Heart left ventricle (tissue), 16 donors: ENCODE measurements at places on chromosomes 2 and 18. TPM values are rescaled to one million over a fixed set of nuclear protein-coding genes. Genes with fewer than 3 reads are reported as not detected.

Gene FOXI3
- total RNA-seq, result not detected

DNA sequence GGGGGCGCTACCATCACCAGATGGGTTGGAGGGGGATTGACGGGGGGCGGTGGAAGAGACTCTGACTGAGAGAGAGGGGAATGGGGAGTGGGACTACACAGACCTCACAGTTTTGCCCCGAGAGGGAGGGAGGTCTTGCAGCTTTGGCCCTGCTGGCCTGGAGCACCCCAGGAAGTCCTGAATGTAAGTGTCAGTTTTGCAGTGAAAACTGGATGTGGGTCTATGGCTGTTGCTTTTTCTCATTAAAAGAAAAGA, 2.4 kb downstream of the TCF7L1 start:
- DNase-seq, result no peak

Gene METTL21A
- total RNA-seq, result 20.6 TPM

Gene DNAJC5G
- total RNA-seq, result 1.3 TPM

Gene FBLN7
- total RNA-seq, result 0.51 TPM

GRCh38 chr2:174840436-174840835, 76.2 kb upstream of the CHRNA1 start:
- no peak for DNase-seq

Gene TBR1
- total RNA-seq, result not detected

DNA sequence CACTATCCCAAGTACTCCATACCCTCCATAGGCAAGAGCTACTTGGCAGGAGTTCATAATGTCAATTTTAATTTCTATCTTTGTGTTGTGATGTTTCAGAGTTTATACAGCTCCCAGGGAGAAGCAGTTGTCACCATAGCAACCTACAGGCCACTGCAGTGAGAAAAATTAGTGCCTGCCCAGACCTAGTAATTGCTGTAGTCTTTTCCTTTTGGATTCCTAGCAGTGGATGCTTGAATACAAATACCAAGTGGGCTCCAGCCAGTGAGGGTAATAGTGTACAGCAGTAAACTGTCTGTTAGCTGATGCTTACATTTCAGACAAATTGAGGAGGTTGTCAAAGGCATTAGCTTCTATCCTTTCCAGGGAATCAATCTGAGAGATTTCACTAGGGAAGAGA, 26.7 kb downstream of the LHCGR start:
- DNase-seq, result no peak

GRCh38 chr18:38557006-38557405, 991.4 kb upstream of the CELF4 start:
- DNase-seq, result peak; percentile 19

- no peak for DNase-seq
Observed at GRCh38 chr2:142545036-142545435, 332.4 kb upstream of the KYNU start.

DNA sequence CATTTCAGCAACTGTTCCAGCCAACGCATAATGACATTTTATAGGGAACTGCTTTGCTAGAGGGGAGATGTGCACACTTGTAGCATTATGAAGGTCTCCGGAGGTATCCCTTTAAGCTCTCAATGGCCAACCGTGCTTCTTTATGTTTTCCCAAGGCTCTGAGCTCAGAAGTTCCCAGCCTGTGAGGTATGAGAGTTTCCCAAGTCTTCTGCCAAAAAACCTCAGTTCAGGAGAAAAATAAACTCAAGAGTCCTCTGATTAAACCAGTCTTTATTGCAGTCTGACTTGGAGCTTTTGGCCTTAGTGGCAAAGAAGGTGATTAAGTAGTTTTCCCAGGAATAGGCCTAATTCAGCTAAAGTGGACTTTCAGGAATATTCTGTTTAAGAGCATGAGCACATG, 35.4 kb upstream of the ZNF532 start:
- no peak for DNase-seq

Gene RGPD4
- total RNA-seq, result not detected

Gene ERFE
- not detected for total RNA-seq

DNA sequence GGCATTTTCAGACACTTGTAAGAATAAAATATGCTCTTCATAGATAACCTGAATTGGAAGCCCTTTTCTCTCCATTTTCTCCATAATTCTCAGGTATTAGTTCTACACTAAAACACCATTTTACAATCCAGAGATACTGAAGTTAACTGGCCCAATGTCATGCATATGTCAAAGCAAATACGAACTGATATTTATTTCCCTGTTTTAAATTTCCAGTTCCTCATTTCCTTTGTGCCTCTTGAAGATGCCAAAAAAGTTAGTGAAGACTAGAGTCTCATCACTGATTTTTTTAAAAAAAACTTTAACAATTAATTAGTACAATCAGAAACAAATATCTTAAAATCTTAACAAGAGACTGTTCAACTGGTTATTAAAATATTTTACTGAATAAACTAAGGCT, 52.8 kb upstream of the ITGB6 start:
- no peak for DNase-seq

DNA sequence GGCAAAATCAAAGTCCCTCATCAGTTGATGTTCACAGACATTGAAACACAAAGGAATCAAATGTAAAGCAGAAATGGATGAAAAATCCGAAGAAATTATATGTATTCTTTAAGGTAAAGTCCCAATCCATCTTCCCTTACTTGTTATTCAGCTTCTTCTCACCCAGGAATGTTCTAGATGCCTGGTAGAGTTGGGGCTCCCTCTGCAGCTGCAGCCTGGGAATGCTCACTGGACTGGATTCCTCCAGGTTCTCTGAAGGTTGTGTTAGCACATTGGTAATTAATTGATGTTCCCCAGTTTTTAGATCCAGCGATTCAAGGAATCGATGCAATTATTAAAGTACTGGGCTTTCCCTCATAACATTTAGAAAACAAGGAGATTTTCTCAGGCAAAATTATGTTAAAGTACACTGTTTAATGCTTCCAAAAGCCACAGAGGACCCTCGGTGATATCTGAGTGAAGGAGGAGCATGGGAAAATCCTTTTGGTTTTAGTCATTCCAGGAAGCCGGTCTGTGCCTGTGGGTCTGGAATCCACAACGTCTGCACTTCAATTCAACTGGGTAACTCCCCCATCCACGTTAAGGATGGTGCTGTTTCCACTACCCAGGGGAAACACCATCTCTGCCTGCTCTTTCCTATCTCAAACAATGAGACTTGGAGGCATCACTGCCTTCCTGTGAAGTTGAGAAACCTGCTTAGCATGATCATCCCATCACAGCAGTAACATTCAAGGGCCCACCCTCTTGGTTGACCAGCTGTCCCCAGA, 22.0 kb downstream of the NTSR2 start:
- no peak for DNase-seq

- no peak for DNase-seq
Observed at GRCh38 chr2:217228732-217229131, 368.9 kb upstream of the TNP1 start.

Gene NXPH2
- not detected for total RNA-seq

Gene GALR1
- total RNA-seq, result not detected

- DNase-seq, result no peak
Observed at GRCh38 chr2:234403074-234403473, 93.8 kb downstream of the ARL4C start.

DNA sequence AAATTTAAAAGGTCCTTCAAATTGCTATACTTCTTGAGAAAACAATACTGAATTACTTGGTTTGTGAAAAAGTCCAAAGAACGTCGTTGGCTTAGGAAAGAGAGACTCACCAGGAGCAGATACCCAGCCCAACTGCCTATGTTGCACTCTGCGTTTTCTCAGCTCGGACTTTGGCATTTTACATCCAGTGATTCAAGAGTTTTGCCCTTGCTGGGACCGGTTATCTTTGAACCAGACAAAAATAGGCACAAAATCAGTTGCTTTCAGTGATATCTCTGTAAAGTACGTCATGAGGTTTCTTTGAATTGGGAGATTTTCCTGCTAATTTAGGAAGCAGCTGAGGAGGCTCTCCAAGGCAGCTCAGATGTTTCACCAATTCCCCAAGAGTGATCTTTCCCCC, 29.3 kb downstream of the FHOD3 start:
- DNase-seq, result no peak

DNA sequence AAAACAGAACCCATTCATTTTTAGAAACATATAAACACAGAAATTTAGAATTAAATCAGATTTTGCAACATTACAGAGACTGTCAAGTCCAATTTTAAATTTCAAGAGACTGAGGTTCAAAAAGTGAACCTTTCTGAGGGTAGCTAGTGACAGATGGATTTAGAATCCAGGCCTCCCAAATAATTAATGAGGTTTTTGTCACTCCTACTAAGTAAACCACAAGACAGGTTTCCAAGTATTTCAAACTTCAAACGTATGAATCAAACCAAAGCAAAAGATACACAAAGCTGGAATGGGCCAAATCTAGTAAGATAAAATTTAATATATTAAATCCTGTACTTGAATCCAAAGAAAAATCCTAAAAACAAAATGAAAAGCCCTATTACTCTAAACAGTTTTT, 25.3 kb downstream of the PPP4R3B start:
- no peak for DNase-seq

- DNase-seq, result no peak
Observed at GRCh38 chr2:230674966-230675672, 37.5 kb upstream of the CAB39 start.

DNA sequence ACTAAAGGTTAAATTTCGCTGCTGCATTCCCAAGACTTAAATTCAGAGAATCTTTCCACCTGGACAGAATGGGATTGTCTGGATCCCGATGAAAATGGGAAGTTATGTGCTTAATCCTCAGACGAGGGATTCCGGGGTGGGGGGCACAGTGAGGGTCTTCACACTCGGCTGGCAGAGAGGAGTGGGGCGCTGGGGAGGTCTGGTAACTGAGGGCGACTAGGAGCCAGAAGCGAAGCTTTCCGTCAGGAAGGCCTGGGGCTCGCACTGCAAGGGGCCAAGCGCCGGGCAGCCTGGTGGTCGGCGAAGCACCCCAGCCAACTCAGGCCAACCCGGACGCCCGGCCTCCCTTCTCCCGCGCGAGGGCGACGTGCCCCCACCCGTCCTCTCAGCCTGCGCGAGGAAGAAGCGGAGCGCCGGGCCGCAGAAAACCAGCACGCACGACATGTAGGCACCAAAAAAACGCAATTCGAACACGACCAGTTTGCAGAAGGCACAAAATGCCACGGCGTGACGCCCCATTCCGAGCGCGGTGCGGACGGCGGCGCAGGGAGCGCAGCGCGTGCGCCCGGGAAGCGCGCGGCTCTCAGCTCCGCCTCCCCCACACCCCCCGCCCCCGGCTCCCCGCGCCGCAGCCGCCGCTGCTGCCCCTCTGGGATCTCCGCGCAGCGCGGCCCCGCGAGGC, 188.1 kb downstream of the ZEB2 start:
- no peak for DNase-seq

DNA sequence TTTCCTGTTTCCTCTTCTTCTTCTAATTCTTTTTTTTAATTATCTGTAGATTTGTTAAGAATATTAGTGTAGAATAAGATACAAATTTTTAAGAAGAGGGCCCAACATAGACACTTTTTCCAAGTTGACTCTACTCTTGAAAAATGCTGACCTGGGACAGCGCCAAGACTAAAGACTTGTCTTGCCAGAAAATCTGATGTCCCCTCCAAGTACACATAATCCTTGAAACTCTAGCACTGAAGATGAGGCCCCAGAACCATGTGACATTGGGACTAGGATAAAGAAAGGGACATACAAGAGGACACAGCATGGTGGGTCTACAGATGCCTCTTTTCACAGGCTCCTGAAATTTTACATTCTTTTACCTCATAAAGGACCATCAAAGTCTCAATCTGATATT, 271.6 kb upstream of the SESTD1 start:
- no peak for DNase-seq

- peak; percentile 59 for DNase-seq
Observed at GRCh38 chr2:62196278-62196901, 475 bp downstream of the B3GNT2 start.

DNA sequence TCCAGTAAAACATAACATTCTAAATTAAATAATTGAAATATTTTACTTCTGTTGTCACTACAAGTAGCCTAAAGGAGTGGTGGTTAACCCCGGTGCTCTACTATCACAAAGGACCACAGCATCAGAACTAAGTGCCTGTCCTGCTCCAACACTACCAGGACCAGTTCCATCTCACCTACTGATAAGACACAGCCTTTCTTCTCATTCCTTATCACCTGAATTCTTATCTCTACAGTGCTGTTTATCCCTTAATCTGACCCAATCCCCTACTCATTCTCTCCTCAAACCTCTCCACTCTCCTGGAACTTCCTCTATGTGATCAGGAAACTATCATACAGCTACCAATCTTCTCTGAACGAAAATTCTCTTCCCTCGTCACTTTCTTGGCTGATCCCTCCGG, 80.2 kb downstream of the ITSN2 start:
- DNase-seq, result no peak

- DNase-seq, result no peak
Observed at GRCh38 chr2:127379712-127380355, 7.9 kb downstream of the MAP3K2 start.

DNA sequence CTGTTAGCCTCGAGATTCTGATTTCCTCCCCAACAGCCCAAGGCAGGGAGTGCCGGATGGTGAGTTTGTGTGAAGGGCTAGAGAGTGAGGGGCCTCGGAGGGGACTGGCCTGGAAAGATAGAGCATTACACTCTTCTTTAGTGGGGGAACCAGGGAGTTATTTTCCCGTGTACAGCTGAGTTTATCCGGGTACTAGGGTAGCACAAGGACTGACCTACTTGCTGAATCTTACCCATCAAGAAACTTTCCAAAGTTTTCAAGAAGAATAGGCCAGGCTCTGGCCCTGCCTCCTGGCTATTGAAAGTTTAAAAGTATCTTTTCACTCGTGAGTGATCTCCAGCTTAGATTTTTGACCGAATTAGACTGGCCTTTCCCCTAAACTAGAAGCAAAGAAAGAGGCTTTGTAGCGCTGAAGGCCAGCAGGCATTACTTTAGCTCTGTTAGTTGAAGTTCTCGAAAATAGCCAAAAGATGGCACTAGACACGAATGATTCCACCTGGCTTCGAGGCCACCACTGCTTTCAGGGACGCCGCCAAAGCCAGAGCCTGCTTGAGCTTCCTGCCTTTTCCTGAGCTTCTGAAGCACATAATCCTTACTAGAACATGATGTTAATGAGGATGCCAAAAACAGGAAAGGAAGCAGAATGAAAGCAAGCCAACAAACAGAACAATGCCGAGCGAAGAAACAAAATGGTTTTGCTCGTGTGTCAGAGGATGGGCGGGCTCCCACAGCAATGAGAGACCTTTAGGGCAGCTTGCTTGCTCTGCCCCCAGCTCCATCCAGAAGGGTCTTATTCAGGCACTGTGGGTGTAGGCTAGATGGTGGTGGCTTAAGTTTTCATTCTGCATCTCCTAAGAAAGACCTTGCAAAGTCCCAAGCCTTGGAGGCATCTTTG, 55.8 kb downstream of the TSN start:
- DNase-seq, result peak; percentile 67

Gene SCN9A
- 2.5 TPM for total RNA-seq

DNA sequence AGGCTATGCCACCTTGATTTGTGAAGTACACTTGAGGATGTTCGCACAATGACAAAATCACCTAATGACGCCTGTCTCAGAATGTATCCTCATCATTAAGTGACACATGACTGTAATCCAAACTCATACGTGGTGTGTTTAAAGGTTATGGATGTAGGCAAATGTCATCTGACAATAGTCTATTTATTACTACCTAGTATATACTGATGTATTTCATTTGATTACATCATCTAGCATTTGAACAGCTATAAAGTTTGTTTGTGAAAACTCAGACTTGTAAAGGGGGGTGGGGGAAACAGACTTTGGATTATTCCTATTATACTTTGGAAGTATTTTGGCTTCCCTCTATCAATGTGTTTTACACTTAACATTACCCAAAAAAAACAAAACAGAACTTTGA, 129.9 kb downstream of the TANC1 start:
- DNase-seq, result no peak

GRCh38 chr2:15908371-15908770, 32.0 kb upstream of the MYCN start:
- DNase-seq, result no peak
